ENCODE measurements at places on chromosomes 6 and 20. TPM values are rescaled to one million over a fixed set of nuclear protein-coding genes. Genes with fewer than 3 reads are reported as not detected.

GRCh38 chr6:158765499-158766068 is 53.6 kb downstream of the EZR start:
- no peaks in the 10 kb centered on the region for H3K27me3 ChIP-seq
- H3K27ac ChIP-seq, result peak overlapping the region; percentile 68
- H3K36me3 ChIP-seq, result peaks cover 44% of the 10 kb centered on the region
- no peak overlapping the region for H3K4me3 ChIP-seq

- no peak overlapping the region for H3K27ac ChIP-seq
- no peaks in the 10 kb centered on the region for H3K4me1 ChIP-seq
- no peaks in the 10 kb centered on the region for H3K36me3 ChIP-seq
- no peak overlapping the region for H3K4me3 ChIP-seq
- no peak for DNase-seq
These were observed 123.0 kb upstream of the CITED2 start for GRCh38 chr6:139497345-139497961.

DNA sequence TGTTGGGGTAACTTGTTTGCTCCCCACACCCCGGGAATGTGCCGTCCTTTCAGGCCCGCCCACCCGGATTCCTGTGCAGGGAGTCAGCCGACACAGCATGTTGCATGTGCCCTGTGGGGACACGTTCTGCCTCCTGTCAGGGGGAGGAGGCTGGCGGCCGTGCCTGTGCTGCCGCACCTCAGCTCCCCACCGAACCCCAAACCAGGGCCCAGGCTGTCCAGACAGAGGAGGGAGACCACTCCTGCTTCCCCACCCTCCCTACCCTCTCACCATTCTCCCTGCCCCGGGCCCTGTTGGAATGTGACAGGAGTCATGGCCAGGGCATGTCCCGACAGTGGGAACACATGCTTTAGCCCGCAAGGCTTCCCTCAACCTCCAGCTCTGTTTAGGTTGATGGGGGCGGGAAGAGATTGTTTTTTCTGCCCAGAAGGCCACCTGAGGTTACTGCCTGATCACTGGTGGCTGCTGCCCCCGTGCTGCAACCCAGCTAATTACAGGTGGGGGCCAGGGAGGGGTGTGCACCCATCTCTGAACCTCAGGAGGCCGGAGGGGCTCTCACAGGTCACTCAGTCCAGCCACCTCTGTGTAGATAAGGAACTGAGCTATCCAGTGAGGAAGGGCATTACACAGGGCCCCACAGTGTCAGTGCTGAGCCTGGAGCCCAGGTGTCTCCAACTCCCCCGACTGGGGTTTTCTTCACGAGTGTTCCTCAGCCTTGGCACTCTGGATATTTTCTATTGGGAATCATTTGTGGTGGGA is 13.6 kb downstream of the LRRC73 start:
- no peaks in the 10 kb centered on the region for H3K27me3 ChIP-seq
- H3K27ac ChIP-seq, result no peak overlapping the region
- no peaks in the 10 kb centered on the region for H3K36me3 ChIP-seq
- no peak overlapping the region for H3K4me3 ChIP-seq

Gene RAET1E
- not detected for total RNA-seq

Gene TMEM244
- total RNA-seq, result not detected

Gene SLC35B3
- total RNA-seq, result 18.3 TPM
